ENCODE measurements at places on chromosomes 4 and X.

GRCh38 chr4:172143605-172144314 lies 330.6 kb downstream of the GALNTL6 start:
- no peak for DNase-seq

GRCh38 chrX:138939038-138939437 lies 227.5 kb upstream of the FGF13 start:
- no peak for DNase-seq

DNA sequence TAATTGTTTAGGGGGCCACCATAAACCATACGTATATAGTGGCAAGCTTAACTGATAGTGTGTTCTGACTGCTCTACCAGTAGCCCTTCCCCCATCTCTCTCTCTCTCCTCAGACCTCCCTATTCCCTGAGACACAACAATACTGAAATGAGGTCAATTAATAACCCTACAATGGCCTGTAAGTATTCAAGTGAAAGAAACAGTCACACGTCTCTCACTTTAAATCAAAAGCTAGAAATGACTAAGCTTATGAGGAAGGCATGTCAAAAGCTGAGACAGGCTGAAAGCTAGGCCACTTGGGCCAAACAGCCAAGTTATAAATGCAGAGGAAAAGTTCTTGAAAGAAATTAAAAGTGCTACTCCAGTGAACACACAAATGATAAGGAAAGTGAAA lies 78.0 kb downstream of the PRDM5 start:
- DNase-seq, result no peak

- DNase-seq, result no peak
Measured at GRCh38 chr4:136392576-136392975, 1139.7 kb downstream of the PCDH18 start.

DNA sequence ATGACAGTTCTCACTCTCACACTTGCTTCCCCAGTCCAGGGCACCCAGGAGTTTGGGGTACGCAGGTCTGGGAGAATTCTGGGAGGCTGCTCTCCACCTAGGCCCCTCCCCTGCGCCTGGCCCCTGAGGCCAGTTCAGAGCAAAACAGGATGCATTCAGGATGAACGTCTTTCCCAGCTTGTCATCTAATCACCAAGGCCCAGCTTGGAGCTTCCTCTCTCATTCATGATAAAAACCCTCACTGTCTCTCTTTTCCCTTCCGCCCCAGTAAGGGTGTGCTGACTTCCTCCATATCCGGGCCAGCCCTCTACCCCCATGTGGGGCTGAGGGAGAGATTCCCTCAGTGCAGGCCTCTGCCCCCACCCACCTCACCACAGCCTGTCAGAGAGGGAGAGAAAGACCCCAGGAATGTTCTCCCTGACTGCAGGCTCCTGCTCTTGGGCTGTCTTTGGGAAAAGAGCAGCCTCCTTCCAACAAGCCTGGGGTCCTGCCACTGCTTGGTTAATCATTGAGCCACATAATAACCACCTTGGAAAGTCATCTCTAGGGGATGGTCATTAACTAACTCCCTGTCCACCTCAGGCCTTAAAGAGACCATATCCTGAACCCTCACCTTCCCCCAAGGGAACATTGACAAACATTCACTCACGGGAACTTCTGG lies 50.1 kb downstream of the STARD8 start:
- no peak for DNase-seq

GRCh38 chr4:15232366-15233263 lies 195.2 kb upstream of the C1QTNF7 start:
- no peak for DNase-seq

DNA sequence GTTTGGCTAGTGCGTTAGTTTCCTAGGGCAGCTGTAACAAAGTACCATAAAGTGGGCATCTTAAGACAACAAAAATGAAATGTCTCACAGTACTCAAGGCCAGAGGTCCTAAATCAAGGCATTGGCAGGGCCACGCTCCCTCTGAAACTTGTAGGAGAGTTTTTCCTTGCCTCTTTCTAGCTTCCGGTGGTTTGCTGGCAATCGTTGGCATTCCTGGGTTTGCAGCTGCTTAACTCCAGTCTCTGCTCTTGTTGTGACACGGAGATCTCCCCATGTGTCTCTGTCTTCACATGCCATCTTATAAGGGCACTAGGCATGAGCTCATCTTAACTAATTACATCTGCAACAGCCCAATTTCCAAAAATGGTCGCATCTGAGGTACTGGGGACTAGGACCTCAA lies 362.0 kb upstream of the BOD1L1 start:
- no peak for DNase-seq

- no peak for DNase-seq
Measured at GRCh38 chr4:55884093-55884850, 30.8 kb downstream of the EXOC1 start.

DNA sequence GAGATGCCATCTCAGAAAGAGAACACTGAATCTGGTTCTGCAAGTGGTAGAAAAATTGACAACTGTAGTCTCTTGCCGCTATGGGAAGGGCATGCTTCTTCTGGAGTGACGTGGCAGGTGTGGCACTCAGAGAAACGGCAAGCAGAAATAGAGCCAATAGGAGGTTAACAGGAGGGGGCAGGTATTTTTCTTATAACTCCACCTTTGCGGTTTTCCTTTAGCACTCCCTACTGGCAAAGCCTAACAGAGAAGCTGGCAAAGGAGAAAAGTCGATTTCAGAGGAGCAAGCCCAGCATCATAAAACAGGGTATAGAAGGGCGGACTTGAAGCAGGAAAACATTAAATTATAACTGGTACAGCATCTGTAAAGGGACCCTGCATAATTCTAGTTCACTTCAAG lies 1382.2 kb downstream of the PCDH18 start:
- DNase-seq, result no peak

DNA sequence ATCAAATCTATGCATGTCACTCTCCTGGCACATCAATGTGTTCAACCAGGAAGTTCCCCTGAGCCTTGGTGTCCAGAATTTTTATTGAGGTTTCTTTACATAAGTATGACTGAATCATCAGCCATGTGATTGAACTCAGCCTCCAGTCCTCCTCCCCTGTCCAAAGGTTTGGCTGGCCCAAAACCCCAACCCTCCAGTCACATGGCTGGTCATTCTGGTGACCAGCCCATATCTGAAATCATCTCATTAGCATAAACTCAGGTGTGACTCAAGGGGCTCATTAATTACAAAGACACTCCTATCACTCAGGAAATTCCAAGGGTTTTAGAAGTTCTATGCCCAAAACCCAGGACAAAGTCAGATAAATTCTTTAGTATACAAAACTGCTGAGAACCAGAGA lies 20.6 kb upstream of the SUPT20HL2 start:
- DNase-seq, result no peak

- DNase-seq, result no peak
Measured at GRCh38 chr4:55038176-55038890, 87.1 kb downstream of the KDR start.

DNA sequence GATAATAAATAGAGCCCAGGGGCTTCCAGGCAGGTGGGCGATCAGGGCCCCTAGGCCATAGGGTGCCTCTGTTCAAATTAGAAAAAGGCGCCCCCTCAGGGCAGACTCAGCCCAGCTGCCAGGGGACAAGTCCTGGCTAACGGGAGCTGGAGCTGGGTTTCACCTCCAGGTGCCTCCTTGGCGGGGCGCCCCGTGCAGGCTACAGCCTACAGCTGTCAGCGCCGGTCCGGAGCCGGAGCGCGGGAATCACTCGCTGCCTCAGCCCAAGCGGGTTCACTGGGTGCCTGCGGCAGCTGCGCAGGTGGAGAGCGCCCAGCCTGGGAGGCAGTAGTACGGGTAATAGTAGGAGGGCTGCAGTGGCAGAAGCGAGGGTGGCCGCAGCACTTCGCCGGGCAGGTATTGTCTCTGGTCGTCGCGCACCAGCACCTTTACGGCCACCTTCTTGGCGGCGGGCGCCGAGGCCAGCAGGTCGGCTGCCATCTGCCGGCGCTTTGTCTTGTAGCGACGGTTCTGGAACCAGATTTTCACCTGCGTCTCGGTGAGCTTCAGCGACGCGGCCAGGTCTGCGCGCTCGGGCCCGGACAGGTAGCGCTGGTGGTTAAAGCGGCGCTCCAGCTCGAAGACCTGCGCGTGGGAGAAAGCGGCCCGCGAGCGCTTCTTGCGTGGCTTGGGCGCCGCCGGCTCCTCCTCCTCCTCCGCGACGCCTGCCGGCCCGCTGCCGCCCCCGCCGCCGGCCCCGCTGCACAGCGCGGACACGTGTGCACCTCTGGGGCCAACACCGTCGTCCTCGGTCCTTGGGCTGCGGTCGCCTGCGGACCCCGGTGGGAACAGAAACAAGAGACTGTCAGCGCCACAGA lies 2.4 kb downstream of the NKX3-2 start:
- no peak for DNase-seq

- DNase-seq, result no peak
Measured at GRCh38 chr4:51885363-51885762, 42.4 kb downstream of the DCUN1D4 start.

GRCh38 chr4:139887962-139888735 lies 222.5 kb downstream of the MGST2 start:
- DNase-seq, result no peak

GRCh38 chr4:181265370-181265769 lies 977.8 kb upstream of the TENM3 start:
- DNase-seq, result no peak

GRCh38 chr4:83217721-83218522 lies 66.7 kb downstream of the COQ2 start:
- DNase-seq, result peak; percentile 40

- no peak for DNase-seq
Measured at GRCh38 chr4:184097241-184097605, 120.5 kb downstream of the ENPP6 start.

- DNase-seq, result no peak
Measured at GRCh38 chr4:14446904-14447303, 555.4 kb upstream of the CPEB2 start.

DNA sequence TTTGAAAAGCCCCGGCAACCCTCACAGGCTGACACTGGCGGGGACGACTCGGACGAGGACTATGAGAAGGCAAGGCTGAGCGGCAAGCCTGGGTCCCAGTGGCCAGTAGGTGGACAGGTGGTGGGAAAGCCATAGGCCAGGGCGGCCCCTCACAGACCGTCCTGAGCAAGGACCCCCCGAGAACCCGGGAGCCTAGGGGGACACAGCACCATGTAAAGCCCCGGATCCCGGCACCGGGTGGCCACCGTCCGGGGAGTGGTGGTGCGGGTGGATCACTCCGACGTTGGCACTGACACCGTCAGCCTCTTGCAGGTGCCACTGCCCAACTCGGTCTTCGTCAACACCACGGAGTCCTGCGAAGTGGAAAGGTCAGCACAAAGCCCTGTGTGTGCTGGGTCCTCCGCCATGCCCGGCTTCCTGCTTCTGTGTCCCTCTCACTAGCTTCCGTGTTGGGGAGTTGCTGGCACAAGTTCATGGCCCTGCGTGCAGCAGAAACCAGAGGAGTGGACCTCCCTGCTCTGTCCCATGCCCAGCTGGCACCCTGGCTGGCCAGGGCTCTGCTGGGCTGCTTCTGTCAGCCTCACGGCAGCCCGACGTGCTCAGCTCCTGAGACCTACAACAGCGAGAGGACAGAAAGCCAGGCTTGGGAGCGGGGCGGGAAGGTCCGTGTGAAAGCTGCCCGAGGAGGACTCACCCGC lies 11.9 kb upstream of the ADD1 start:
- DNase-seq, result no peak

DNA sequence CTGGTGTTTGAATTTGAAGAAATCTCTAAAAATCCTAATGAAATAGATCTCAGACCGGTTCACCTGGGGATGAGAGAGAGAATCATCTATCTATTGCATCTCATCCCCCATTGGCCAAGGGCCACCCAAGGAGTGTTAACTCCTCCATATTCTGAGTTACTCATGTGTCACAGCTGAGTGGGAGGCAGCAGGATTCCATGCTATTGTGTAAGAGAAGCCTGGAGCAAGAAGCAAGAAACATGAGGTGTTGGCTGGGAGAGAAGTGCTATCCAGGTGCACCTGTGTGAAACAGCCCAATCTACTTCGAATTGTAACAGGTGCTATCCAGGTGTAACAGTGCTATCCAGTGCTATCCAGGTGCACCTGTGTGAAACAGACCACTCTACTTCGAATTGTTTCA lies 150.3 kb upstream of the MAOA start:
- no peak for DNase-seq

DNA sequence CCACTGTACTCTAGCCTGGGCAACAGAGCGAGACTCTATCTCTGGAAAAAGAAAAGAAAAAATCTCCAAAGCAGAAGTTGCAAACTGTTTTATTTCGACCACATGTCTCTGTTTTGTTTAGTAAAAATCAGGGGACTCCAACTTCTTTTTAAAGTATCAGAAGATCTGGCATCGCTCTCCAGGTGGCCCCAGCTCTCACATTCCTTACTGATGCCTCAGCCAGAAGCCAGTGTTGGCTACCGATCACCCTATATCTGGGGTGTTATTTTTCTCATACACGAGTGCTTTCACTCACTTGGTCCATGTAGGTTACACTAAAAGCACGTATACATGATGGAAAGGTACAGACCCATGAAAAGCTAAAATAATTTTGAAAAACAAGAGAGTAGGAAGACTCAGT lies 8.3 kb downstream of the MPP1 start:
- DNase-seq, result no peak

DNA sequence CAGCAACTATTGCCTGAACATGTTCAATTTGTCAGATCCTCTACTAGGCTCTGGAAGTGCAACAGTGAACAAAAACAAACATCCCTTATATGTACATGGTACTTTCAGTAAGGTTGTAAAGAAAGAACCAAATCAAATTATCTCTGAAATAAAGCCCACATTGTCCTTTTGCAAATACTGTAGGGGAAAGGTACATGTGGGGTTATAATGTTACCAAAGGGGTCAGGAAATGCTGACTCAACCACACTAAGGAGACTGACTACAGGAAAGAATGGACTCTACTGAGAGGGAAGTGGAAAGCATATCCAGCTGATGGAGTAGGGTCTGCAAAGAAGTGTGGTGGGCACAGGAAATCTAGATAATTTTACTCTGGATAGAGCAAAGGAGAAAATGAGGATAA lies 61.5 kb downstream of the PCDH18 start:
- DNase-seq, result no peak

- DNase-seq, result no peak
Measured at GRCh38 chr4:137531168-137531985, 917 bp downstream of the PCDH18 start.

GRCh38 chr4:31530555-31530954 lies 810.4 kb downstream of the PCDH7 start:
- DNase-seq, result no peak

DNA sequence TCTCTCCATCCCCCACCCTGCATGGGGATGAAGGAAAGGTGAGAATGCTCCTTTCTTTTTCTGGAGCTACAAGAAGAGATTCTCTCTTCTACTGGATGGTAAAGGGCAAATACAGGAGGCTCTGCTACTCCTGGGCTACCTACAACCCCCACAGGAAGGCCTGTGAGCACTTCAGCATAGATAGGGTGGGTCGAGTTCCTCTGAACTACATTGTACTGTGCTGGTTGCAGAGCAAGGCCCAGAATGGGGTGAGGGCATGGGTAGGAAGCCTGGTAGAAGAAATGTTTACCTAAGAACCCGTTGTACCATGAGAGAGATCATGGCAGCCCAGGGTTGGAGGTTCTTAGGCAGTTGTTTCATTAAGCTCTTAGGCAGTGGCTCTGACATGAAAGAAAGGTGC lies 510.4 kb downstream of the MID1IP1 start:
- DNase-seq, result no peak

- DNase-seq, result no peak
Measured at GRCh38 chr4:153021276-153021675, 85.2 kb downstream of the FHDC1 start.

GRCh38 chrX:6184900-6185515 lies 43.7 kb downstream of the NLGN4X start:
- no peak for DNase-seq

GRCh38 chrX:44898411-44899221 lies 25.6 kb downstream of the KDM6A start:
- DNase-seq, result no peak

All from effector memory CD4-positive, alpha-beta T cell (primary cell).